Suprapubic skin (tissue), 4 donors: ENCODE measurements at places on chromosomes 7 and 10.

GRCh38 chr7:70014472-70015177, 416.4 kb downstream of the AUTS2 start:
- H3K4me1 ChIP-seq = peaks cover 12% of the 10 kb centered on the region
- H3K27me3 ChIP-seq = no peaks in the 10 kb centered on the region
- no peak overlapping the region for H3K27ac ChIP-seq
- H3K4me3 ChIP-seq = no peak overlapping the region
- H3K36me3 ChIP-seq = no peaks in the 10 kb centered on the region
- no peak for DNase-seq

- H3K4me3 ChIP-seq = no peak overlapping the region
- H3K27ac ChIP-seq = no peak overlapping the region
- H3K27me3 ChIP-seq = peaks cover 3% of the 10 kb centered on the region
- no peaks in the 10 kb centered on the region for H3K36me3 ChIP-seq
Measured at GRCh38 chr7:100933734-100934133, 15.6 kb upstream of the MUC3A start.

DNA sequence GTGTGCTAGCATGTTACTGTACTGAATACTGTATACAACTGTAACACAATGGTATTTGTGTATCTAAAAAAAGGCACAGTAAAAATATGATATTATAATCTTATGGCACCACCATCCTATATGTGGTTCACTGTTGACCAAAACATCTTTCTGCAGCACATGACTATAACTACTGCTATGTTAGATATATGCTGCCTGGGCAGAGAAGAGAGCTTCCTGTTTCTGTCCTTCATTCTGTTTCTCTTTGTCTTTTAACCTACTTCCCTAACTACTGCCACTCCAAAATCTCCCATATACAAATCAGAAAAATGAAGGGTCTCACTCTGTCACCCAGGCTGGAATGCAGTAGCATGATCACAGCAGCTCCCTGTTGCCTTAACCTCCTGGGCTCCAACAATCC, 8.8 kb upstream of the FGL2 start:
- no peaks in the 10 kb centered on the region for H3K27me3 ChIP-seq
- no peak for DNase-seq
- H3K27ac ChIP-seq = no peak overlapping the region
- H3K36me3 ChIP-seq = no peaks in the 10 kb centered on the region
- H3K4me1 ChIP-seq = no peaks in the 10 kb centered on the region

DNA sequence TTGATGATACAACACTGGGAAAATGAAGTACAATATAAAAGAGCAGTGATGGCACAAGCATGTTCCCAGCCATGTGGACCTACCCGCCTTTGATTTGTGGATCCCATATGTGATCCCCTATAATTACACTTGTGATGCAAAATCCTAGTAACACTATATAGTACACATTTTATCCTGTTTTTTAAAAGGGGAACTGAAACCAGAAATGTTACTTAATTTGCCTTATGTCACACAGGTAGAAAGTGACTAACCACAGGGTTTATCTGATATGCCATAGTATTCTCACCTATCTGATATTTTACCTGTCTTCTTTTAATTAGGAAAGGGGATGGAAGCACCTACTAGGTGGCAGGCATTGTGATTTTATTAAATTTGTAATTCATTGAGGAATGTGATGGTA, 35.0 kb downstream of the ARMC3 start:
- DNase-seq = no peak
- H3K4me1 ChIP-seq = no peaks in the 10 kb centered on the region
- H3K36me3 ChIP-seq = no peaks in the 10 kb centered on the region
- H3K27ac ChIP-seq = no peak overlapping the region

- no peaks in the 10 kb centered on the region for H3K36me3 ChIP-seq
- peaks cover 5% of the 10 kb centered on the region for H3K4me1 ChIP-seq
- no peak overlapping the region for H3K4me3 ChIP-seq
- H3K27me3 ChIP-seq = no peaks in the 10 kb centered on the region
- H3K27ac ChIP-seq = no peak overlapping the region
Measured at GRCh38 chr7:11228515-11228914, 254.8 kb downstream of the PHF14 start.

DNA sequence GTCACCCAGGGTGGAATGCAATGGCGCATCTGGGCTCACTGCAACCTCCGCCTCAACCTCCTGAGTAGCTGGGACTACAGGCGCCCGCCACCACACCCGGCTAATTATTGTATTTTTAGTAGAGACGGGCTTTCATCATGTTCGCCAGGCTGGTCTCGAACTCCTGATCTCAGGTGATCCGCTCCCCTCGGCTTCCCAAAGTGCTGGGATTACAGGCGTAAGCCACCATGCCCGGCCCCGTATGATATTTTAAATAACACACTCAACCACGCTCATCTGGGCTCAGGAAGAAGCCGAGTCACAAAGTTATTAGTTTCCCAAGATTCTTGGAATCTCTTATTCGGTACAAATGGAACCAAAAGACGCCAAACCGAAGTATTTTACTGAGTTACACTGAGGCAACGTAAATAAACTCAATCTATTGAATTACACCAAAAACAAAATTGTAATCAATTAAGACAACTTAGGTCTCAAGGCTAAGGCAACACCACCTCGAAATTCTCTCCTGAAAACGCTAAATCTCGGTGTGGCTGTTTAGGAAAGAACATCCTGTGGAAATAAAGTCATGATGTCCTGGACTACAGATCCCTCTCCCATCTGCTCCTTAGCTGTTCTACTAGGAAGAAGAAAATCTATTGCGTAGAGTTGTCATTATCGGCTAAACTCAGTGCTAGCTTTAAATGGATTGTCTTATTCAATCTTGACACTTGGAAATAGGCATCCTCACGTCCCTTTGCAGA, 910 bp downstream of the ARHGAP19 start:
- H3K4me3 ChIP-seq = peak overlapping the region; percentile 97
- peaks cover 9% of the 10 kb centered on the region for H3K36me3 ChIP-seq
- H3K4me1 ChIP-seq = peaks cover 7% of the 10 kb centered on the region
- H3K27me3 ChIP-seq = no peaks in the 10 kb centered on the region

- no peak overlapping the region for H3K27ac ChIP-seq
- no peak for DNase-seq
- no peaks in the 10 kb centered on the region for H3K27me3 ChIP-seq
- no peak overlapping the region for H3K4me3 ChIP-seq
Measured at GRCh38 chr10:9076066-9076465, 1021.6 kb downstream of the GATA3 start.

GRCh38 chr10:30355601-30356000, 6.5 kb upstream of the MTPAP start:
- peaks cover 3% of the 10 kb centered on the region for H3K4me1 ChIP-seq
- no peak for DNase-seq
- H3K4me3 ChIP-seq = no peak overlapping the region
- no peaks in the 10 kb centered on the region for H3K36me3 ChIP-seq

DNA sequence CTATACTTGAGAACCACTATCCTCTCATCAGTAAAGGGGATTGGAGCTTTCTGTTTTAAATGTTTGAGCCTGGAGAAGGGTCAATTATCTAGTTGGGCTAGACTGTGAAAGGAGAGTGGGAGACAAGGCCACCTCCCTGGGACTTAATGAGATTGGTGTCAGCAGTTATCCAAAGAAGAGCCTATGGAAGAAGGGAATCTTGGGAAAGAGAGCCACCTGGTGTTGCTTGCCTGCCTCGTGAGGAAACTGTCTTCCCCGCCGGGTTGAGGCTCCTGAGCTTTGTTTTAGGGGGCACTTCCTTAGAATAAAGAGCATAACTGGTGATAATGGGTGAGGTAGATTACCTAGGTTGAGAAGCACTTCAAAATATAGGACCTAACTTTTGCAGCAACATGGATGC, 32.0 kb upstream of the ABCB4 start:
- H3K36me3 ChIP-seq = no peaks in the 10 kb centered on the region
- DNase-seq = no peak
- no peaks in the 10 kb centered on the region for H3K27me3 ChIP-seq
- no peak overlapping the region for H3K4me3 ChIP-seq

DNA sequence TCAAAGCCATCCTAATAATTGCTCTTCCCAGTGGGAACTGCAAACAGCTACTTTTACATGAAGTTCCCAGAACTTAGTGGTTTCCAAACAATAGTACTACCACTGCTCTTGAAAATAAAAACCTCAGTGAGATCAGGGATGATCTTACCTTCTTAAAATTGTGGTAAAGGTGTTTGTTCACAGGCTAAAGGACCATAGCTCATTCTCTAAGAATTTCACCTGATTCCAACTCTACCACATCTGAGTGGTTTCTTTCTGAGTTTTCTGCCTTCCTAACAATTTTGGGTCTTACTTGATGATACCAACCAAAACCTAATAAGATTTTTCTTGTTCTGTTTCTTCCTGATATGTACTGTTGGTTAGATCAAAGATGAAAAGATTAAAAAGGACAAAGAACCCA, 45.6 kb upstream of the AGBL3 start:
- DNase-seq = no peak
- no peak overlapping the region for H3K27ac ChIP-seq
- peaks cover 12% of the 10 kb centered on the region for H3K36me3 ChIP-seq
- no peak overlapping the region for H3K4me3 ChIP-seq
- H3K27me3 ChIP-seq = no peaks in the 10 kb centered on the region

DNA sequence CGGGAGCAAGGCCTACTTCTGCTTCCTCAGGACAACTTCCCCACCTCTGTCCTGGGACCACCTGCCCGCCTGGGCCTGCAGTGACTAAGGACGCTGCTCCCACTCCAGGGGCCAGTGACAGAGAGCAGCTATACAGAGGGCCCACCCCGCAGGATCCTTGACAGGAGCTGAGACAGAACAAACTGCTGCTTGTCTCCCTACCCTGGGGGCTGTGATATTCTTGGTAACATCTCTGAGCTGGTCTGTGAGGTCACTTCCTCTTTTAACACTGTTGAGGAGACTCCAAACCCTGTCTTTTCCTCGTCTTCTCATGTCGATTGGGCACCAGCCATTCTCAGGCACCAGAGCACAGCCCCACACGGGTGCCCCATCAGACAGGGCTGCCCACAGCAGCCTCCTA, 6.9 kb upstream of the MRPS24 start:
- H3K4me3 ChIP-seq = no peak overlapping the region
- H3K4me1 ChIP-seq = peaks cover 26% of the 10 kb centered on the region
- no peak for DNase-seq

- H3K4me3 ChIP-seq = no peak overlapping the region
- no peak overlapping the region for H3K27ac ChIP-seq
- no peak for DNase-seq
- no peaks in the 10 kb centered on the region for H3K27me3 ChIP-seq
Measured at GRCh38 chr7:50142425-50143017, 49.5 kb upstream of the ZPBP start.

DNA sequence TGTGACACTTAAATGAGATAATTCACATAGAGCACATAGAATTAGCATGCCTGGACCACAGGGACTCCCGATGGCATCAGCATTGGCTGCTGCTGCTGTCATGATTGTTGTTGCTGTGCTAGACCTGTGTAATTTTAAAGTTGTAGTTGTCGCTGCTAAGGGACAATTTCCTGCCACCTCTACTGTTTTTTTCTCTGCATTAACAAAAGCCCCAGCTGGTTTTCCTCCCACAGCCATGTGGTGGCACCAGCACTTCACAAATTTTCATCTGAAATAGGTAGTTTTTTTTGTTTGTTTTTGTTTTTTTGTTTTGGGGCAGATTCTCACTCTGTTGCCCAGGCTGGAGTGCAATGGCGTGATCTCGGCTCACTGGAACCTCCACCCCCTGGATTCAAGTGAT, 25.4 kb upstream of the PRXL2A start:
- H3K27ac ChIP-seq = no peak overlapping the region
- peaks cover 1% of the 10 kb centered on the region for H3K4me1 ChIP-seq

- no peak overlapping the region for H3K27ac ChIP-seq
- H3K4me3 ChIP-seq = no peak overlapping the region
- H3K27me3 ChIP-seq = no peaks in the 10 kb centered on the region
- no peak for DNase-seq
Measured at GRCh38 chr10:89651205-89651915, 6.3 kb upstream of the PANK1 start.

- H3K36me3 ChIP-seq = no peaks in the 10 kb centered on the region
- DNase-seq = no peak
- H3K4me1 ChIP-seq = peaks cover 30% of the 10 kb centered on the region
- H3K27me3 ChIP-seq = no peaks in the 10 kb centered on the region
Measured at GRCh38 chr10:132547421-132547861, 9.9 kb downstream of the INPP5A start.

DNA sequence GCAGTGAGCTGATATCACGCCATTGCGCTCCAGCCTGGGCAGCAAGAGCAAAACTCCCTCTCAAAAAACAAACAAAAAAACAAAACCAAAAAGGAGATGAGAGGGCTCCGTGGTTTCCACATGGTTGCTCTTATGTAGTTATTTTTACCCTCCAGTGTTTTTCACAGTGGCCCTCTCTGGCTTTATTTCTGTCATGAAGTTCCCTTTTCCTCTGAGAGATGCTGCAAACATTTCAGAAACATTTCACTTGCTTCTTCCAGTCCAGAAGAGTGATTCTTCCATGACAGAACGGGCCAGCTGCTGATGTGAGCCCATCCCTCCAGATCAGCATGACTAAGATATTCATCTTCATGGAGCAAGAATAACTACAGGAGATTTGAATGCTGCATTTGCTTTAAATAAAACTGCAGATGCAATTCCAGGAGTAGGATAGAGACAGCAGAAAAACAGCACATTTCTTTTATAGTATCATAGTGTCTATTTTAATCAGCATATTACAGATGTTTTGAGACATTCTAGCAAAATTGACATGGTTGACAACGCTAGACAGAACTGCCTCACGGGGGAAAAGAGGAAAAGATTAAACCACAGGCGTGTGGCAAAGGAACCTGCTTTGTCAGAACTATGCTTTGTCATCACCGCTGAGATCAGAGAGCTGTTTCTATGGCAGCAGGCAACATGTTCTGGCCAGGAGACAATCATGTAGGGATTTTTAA, 40.3 kb downstream of the NRCAM start:
- no peak for DNase-seq
- H3K4me1 ChIP-seq = peaks cover 7% of the 10 kb centered on the region
- peaks cover 6% of the 10 kb centered on the region for H3K27me3 ChIP-seq
- H3K27ac ChIP-seq = no peak overlapping the region

DNA sequence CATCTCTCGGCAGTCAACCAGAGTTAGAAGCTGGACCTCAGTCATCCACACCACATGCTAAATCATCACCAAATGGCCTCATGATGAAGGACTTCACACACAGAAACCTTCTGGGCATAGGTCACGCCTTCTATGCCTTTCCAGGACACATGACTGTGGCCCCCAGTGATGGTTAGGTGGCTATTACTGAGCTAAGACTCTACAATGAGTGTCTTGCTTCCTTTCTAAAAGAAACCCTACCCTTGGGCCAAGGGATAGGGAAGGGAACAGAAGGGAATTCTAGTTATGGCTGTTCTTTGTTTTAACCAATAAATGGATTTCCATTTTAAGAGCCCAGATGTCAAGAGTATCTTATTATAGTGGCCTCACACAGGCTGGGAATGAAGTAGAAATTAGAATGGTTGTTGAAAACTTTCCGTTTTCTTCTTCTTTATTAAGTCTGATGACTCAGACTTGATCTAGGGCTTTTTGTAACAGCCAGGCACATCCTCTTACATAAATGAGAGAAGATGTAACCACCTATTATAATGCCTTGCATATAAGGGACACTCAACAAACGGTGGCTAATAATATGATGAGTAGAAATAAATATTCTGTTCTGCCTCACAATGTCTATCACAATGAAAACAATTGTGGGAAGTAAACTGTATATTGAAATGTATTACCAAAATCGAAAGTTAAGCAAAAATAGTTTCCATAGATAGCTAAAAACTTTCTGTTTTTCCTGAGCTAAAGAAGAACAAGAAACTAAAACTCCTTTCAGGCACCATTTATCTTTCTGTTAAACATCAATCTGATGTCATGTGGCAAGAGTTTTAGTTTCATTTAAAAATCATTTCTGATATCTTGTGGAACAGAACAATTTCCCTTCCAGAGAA, 62.5 kb upstream of the TOMM7 start:
- H3K36me3 ChIP-seq = no peaks in the 10 kb centered on the region
- no peak for DNase-seq
- no peak overlapping the region for H3K27ac ChIP-seq
- H3K4me3 ChIP-seq = no peak overlapping the region
- H3K4me1 ChIP-seq = no peaks in the 10 kb centered on the region
